Esophagus squamous epithelium (tissue), 5 donors: ENCODE measurements at places on chromosomes 4 and X. TPM values are rescaled to one million over a fixed set of nuclear protein-coding genes. Genes with fewer than 3 reads are reported as not detected.

MTMR8 gene
- total RNA-seq = 2.6 TPM

HGFAC gene
- total RNA-seq = not detected

DNA sequence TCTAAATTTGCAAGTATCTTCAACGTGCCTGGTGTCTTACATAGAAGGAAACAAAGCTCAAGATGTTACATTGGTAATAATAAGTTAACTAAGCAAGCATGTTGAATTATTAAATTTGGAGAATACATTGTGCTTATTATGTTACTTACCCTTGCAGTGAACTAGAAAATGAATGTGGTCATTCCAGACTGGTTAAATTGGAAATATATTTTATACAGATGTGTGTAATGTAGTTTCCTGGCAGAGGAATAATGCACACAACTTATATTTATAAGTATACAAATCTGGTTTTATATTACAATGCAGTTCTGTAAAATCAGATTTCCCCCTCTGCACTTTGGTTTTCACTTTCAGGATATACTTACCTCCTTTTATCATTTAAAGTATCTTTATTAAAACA, 159.9 kb upstream of the SLIT2 start:
- H3K4me1 ChIP-seq = no peaks in the 10 kb centered on the region
- H3K4me3 ChIP-seq = no peak overlapping the region
- H3K27me3 ChIP-seq = no peaks in the 10 kb centered on the region
- no peak for DNase-seq
- H3K27ac ChIP-seq = no peak overlapping the region

DNA sequence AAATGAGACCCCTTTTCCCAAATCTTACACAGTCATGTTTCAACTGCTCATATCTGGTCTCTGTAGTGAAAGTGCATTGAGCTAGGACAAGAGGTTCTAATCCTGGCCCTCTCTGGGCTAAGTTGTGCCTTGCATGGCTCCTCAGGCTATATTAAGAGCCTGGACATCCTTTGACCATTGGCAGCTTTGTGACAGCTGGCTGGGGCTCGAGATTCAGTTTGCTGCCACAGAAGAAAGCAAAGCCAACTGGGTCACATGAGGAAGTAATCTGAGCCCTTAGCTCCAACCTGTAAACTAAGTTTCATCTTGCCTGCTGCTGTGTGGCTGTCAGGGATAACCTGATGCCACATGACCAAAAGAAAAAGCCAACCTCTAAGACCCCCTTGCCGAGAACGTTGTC, 51.8 kb upstream of the JADE1 start:
- no peak for DNase-seq
- H3K27ac ChIP-seq = no peak overlapping the region
- H3K27me3 ChIP-seq = no peaks in the 10 kb centered on the region
- H3K36me3 ChIP-seq = no peaks in the 10 kb centered on the region

- H3K27me3 ChIP-seq = no peaks in the 10 kb centered on the region
- H3K36me3 ChIP-seq = no peaks in the 10 kb centered on the region
- peaks cover 7% of the 10 kb centered on the region for H3K4me1 ChIP-seq
- H3K27ac ChIP-seq = peak overlapping the region; percentile 49
- H3K4me3 ChIP-seq = peak overlapping the region; percentile 52
- DNase-seq = no peak
Observed at GRCh38 chr4:25861280-25861950, 1.4 kb downstream of the SEL1L3 start.
